ENCODE measurements at places on chromosomes 3 and 15.

GRCh38 chr3:160400030-160400701 lies 716 bp downstream of the SMC4 start:
- peak; percentile 33 for DNase-seq

- DNase-seq: peak; percentile 25
These were observed 12.4 kb upstream of the USP3 start for GRCh38 chr15:63491979-63492378.

GRCh38 chr3:148513096-148513543 lies 184.6 kb upstream of the AGTR1 start:
- DNase-seq: no peak

DNA sequence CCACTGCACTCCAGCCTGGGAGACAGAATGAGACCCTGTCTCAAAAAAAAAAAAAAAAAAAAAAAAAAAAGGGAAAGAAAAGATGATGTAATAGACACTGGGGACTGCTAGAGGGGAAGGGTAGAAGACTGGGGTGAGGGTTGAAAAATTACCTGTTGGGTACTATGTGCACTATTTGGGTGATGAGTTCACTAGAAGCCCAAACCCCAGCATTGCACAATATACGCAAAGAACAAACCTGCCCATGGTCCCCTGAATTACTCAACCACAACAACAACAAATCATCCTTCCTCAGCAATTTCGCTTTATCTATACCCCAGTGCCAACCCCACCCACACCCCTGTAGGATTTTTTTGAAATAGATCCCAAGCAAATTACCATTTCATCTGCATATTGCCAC lies 13.5 kb downstream of the NIPA1 start:
- DNase-seq: no peak

GRCh38 chr15:38041576-38041975 lies 107.1 kb downstream of the TMCO5A start:
- DNase-seq: peak; percentile 39

DNA sequence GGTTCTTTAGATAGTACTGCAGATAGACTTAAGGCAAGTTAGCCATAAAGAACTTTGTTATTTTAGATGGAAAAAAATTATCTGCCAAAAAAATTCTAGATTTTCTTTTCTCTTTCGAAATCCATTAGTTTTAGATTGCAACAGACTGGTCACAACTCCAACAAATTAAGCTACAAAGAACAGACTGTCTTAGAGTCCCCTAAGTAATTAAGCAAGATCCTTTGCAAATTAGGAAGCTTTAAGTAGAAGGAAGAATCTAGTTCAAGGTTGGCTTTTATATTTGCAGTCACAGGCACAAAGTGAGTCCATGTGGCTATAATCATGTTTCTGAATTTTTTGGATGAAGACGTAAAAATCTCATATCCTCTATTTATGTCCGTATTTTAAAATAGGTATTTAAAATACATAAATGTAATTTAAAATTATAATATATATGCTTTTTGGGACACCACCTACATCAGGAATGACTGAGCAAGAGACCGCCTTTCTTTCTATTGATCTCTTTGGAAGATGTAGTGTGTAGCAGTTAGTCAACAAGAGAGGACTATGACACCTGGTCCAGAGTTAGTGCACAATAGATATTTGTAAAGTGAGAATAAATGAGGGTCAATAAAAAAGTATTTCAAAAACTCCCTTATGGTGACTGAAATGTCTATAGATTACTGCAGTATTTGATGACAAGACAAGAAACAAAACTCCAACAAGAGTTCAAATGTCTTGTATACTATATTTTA lies 34.4 kb downstream of the TMEM45A start:
- no peak for DNase-seq

DNA sequence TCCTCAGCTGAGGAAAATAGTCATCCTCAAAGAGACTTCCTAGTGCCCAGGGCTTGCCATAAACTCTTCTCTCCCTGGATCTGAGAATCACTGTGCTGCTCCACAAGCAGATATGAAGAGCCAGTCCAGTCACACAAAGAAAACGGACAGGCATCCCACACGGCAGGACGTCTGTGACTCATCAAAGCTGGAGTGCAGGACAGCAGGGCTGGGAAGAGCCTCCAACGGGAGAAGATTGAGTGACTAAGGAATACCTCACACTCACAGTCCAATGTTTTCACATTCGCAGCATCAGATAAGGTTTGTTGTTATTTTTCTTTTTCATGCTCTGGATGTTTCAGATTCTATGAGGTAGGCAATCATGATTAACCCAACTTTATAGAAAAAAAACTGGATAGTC lies 57.8 kb downstream of the NEK10 start:
- DNase-seq: peak; percentile 88

DNA sequence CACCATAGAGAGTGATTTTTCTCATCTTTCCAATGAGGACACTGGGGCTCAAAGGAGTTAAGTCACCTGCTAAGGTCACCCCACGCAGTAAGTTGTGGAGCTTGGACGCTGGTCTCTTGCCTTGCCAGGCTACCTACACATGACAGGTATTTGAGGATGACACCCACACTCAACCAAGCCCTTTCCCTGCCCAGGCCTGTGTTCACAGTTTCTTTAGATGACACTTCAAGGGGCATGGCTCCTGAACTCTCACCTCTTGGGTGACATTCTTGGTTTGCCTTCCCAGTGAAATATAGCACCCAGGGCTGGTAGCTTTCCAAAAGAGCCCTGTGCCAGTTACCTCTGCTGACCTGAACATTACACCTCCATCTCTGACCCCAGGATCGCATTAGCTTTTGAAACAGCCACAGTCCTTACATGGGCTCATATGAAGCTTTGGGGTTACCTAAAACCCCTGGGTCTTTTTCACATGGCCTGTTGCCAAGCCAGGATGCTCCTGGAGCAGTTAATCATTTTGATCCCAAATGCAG lies 148.0 kb downstream of the RPLP1 start:
- DNase-seq: no peak

DNA sequence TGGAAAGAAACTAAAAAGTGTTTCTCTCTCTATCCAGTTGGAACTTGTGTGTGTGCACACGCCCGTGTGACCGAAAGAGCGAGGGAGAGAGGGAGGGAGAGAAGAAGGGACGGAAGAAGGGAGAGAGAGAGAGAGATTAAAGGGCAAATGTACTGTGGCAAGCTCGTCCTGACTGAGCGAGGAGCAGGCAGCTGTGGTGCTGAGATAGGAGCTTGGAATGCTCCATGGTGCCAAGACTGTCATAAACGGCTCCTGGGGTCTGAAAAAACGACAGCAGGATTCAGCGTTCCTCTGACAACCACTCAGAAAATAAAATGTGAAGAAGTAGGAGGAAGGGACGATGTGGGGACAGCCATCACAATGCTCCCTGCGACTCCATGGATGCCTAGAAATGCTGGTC lies 276.0 kb downstream of the SV2B start:
- no peak for DNase-seq

DNA sequence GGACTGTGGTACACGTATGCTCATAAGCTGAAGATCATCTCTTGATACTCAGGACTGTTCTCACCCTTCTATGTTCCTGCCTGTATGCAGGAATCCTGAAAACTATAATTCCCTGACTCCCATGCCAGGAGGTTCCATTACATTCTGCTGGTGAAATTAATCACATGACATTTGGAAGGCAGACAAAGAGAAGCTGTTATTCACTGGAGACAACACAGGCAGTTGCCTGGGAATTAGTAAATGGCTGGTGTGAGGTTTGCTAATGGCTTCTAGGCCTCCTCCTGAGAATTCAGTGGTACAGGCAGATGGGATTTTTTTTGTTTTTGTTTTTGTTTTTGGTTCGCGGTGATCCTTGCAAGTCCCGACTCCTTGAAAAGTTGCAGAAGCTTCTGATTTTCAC lies 91.4 kb downstream of the CTNNB1 start:
- no peak for DNase-seq

- DNase-seq: no peak
These were observed 7.8 kb upstream of the NRROS start for GRCh38 chr3:196631682-196632045.

DNA sequence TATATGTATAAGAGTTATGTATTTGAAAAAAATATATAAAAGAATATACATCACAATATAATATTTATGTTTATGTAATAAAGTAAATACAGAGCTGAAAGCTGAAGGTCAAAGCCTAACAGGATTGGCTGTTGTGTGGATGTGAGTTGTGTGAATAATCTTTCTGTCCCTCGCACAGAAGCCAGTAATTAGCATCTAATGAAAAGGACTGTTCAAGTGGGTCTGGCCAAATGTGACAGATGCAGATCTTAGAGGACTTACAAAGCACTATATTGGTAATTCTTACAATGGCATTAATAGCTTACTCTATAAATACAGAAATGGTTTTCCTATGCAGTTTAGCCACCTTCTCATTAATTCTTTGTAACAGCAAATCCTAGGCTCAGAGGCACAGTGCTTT lies 2.4 kb downstream of the MKRN3 start:
- DNase-seq: no peak

DNA sequence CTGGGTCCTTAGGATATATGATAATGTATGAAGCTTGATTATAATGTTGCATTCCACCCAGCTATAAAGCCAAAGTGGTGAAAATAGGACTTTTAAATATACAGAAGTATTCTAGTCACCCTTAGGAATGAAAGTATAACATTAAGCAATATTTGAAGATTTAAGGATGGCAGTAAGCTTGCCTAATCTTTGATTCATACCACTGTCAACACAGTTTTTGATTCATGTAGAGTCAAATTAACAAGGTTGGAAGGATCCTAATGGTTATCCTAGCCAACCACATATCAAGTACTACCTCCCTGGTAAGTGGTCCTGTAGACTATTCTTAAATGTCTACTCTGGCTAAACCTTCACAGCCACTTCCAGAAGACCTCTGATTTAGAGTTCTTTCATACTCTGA lies 18.6 kb downstream of the ARIH1 start:
- no peak for DNase-seq

DNA sequence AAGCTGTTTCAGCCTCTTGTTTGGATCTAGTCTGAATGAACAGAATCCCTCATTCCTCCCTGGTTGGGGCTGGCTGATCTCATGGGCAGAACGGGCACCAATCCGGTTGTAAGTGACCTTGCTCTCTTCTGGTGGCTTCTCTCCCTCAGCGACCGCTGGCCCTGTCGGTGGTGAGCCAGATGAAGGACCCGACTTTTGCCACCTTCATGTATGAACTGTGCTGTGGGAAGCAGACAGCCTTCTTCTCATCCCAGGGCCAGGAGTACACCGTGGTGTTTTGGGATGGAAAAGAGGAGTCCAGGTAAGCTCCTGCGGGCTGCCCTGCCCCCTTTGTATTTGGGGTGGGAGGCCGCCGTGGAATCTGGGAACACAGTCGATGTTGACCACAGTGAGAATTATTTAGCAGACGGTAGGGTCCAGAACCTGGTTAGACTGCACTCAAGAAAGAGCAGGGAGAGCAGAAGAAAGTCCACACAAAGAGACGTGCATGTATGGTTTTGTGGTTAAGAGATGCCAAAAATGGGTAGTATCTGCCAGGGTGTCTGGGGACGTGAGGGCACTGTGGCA lies 138.8 kb downstream of the LRRK1 start:
- no peak for DNase-seq

DNA sequence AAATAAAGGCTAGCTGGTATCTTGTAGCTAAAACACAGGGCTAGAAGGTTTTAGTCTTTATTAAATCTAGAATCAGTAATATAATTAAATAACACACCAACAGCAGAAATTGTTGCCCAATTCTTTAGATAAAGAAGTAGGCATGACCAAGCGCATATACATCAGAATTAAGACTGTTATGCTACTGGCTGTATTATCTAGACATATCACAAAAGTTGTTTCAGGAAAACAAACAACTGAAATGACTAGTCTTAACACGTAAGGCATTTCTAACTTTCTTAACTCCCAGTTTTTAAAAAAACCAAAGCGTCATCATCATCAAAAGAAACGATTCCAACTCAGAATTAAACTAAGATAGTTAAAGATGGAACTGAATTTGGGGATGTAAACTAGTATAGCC lies 55.4 kb downstream of the EMC4 start:
- DNase-seq: no peak

GRCh38 chr3:42094691-42095391 lies 3.7 kb downstream of the TRAK1 start:
- DNase-seq: no peak

DNA sequence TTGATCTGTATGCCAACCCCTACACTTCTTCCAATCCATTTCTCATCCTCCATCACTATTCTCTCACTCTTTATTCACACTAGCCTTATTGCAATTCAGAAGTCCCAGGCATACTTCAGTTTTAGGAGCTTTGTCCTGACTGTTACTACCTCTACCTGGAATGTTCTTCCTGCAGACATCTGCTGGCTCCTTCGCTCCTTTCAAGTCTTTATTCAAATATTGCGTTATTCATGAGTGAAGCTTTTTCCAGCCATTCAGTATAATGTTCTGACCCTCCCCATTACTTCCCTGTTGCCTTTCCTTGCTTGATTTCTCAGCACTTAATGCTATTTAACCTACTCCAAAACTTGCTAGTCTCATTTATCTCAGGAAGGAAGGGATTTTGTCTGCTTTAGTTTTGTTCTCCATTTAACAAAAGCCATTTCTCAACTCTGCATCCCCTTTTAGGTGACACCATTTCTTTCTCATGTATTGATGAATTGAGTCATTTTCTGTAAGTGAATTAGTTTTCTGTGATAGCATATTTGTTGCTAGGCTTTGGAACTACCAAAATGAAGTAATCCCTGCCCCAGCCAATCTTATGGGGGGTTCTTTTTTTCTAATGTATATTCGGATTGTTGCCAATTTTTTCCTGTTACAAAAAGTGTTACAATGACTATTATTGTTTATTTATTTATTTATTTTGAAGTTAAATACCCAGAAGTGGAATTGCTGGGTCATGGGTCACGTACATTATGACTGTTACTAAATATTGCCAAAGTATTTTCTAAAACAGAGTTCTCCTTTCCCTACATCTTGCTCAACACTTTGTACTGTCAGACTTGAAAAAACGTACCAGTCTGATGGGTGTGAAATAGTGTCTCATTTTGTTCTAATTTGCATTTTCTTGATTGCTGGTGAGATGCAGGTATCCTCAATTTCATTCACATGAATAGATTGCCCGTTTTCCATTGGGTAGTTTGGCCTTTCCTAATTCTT lies 9.4 kb downstream of the ATP11B start:
- no peak for DNase-seq

- DNase-seq: no peak
These were observed 7.1 kb downstream of the PLCD1 start for GRCh38 chr3:38022301-38022700.

Measured in AG20443 (cell line).